ENCODE measurements at places on chromosomes 5 and 9.
A peak's percentile ranks its signal among the peaks of the same experiment; 100 is the strongest.

DNA sequence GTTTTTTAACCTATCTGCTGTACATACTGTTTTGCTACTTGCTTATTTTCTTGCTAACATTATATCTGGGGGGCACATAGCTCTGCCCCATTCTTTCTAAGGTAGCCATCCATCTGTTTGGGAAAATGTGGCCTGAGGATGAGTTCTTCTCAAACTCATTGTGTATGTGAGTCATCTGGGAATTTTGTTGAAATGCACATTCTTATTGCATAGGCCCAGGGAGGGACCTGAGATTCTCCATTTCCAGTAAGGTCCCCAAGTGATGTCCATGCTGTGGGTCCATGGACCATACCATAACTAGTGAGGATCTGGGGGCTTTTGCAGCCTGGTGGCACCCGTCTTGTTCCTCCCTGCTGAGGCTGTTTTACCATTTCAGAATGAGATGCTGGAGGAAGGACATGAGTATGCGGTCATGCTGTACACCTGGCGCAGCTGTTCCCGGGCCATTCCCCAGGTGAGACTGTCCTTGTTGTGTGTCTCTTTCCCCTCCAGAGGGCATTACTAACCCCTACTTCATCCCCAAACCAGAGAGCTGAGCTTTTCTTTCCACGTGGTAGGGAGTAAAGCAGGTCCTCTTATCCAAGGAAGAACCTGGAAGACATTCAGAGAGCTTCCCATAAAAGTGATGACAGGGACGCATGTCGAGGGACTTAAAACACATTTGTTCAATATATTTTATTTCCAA lies 28.6 kb downstream of the CYFIP2 start:
- DNase-seq: no peak

DNA sequence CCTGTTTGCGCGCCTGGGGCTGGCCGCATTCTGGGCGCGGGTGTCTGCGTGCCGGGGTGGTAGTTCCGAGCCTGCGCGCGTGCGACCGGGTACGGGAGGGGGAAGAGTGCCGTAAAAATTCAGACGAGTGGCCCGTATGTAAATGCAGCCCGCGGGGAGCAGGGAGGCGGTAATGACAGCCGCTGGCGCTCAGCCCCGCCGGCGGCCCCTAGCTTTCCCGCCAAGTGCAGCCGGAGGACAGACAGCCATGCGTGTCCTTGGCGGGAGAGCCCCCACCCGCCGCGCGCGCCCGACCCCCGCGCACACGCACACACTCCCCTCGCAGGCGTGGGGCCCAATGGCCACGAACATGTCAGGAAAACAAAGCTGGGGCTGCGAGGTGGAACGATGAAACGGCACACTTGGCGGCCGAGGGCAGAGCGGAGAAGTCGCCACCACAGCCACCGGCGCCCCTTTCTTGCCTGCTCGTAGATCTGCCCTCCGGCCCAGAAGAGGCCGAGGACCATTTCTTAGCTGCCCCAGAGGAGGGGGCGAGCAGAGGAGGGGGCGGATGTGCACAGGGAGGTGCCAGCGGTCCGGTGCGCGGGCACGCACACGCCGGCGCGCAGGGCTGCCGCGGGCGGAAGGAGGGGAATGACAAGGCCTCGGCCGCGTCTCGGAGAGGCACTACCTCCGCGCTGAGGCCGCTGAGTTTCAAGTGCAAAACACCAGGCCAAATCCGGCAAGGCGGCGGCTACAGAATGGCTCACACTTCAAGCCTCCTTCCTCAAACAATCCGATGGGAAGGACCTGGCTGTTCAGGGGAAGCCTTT lies 208.4 kb downstream of the MEF2C start:
- peak; percentile 53 for DNase-seq

GRCh38 chr5:80229902-80230255 lies 26.0 kb downstream of the SERINC5 start:
- DNase-seq: no peak

- DNase-seq: no peak
Measured at GRCh38 chr9:100303747-100304146, 49.0 kb downstream of the TEX10 start.

DNA sequence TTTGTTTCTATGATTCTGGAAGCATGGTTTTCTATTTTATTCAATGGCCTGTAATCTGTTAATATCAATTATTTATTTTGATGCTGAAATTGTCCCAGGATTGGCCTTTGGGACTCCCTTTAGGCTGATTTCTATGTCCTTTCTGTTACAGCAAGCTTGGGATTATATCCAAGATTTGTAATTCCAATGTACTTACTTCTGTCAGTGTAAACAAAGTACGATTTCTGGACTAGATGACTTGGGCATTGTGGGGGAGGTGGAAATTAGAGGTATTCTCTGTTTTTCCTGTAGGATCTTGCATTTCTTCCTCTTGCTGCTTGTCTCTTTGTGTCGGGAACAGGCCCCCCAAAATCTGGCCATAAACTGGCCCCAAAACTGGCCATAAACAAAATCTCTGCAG lies 3.7 kb downstream of the PCDHGA12 start:
- no peak for DNase-seq

- DNase-seq: no peak
Measured at GRCh38 chr9:12276505-12276904, 416.7 kb upstream of the TYRP1 start.

- no peak for DNase-seq
Measured at GRCh38 chr5:123855609-123856008, 343.6 kb downstream of the CSNK1G3 start.

GRCh38 chr5:67318746-67319145 lies 122.1 kb upstream of the CD180 start:
- no peak for DNase-seq
